ENCODE measurements at places on chromosomes 4 and X.

GRCh38 chr4:1097553-1097952, 15.8 kb downstream of the RNF212 start:
- no peak for DNase-seq

DNA sequence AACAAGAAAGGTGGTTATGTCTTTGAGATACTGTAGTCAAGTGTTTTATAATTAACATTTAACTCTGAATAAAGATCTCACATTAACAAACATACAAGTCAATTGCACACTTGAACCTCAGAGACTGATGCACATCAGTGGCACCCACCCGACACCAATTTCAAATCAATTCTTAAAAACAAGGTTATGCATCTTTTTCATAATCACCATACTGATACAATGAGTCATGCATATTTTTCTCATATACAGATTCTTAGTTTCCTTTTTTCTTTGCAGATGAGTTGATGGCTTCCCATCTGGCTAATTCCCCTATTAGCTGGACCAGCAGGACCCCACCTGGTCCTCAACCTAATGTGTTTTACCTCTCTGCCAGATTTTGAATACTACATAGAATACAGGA, 136.2 kb upstream of the RPL34 start:
- no peak for DNase-seq

- no peak for DNase-seq
Observed at GRCh38 chr4:141347684-141348083, 127.0 kb downstream of the ZNF330 start.

DNA sequence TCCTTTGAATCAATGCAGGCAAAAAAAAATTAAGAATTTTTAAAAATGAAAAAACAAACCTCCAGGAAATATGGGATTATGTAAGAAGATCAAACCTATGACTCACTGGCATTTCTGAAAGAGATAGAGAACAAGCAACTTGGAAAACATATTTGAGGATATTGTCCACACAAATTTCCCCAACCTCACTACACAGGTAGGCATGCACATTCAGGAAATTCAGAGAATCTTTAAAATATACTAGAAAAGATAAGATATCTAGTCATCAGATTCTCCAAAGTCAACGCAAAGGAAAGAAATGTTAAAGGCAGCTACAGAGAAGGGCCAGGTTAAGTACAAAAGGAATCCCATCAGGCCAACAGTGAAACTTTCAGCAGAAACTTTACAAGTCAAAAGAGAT, 85.6 kb downstream of the ANTXR2 start:
- DNase-seq = no peak

DNA sequence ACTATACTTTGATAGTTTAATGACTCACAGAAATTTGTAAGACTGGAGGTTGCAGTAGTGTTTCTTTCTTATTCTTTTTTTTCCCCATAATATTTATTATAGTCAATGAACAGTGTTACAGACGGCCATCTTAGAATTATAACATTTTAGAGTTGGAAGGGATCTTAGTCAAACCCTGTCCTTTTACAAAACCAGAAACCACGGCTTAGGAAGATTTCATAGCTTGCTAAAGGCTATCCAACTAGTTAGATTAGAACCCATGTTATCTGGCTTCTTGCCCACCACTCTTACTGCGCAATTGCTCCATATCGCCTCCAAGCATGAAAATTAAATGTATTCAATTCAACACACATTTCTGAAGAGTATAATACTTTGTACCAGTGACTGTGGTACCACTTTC, 1.1 kb downstream of the XIAP start:
- no peak for DNase-seq

- no peak for DNase-seq
Observed at GRCh38 chr4:176886135-176886534, 93.4 kb upstream of the VEGFC start.

GRCh38 chr4:143248827-143249226, 64.1 kb downstream of the USP38 start:
- DNase-seq = no peak

GRCh38 chr4:84614891-84615290, 32.0 kb downstream of the CDS1 start:
- DNase-seq = no peak

DNA sequence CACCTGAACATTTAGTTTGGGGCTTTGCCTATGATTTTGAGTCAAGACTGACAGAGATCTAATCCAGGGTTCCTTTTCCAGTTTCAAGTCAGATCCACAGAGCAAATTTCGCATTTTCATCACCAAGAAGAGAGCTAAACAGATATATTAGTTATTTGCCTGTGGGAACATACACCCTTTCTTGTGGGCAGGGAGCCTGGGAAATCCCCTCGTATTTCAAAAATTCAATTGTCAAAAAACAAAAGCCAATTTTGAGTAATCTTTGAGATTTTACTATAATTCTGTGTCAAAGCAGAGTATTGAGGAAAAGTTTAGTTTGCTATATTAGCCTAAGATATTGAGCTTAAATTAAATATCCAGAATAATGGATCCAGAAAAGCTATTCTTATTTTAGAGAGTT, 56.6 kb downstream of the AFM start:
- no peak for DNase-seq

DNA sequence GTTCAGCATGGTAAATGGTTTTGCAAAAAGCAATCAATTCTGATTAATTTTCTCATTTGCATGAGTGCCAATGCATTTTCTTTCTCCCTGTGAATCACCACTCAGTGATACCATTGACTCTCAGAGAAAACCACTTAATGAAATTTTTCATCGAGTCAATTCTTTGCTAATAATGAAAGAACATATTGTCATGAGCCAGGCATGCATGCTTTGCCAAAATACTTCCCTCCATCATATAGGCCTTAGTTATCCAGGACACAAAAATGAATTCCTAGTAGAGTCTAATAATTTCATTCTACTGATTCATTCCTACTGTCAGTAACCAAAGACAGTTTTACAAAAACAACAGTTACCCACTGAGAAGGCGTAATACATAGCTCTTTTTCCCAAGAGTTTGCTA, 680.0 kb downstream of the TRIML1 start:
- DNase-seq = no peak

GRCh38 chrX:20481632-20482031, 214.9 kb upstream of the RPS6KA3 start:
- DNase-seq = no peak

- DNase-seq = no peak
Observed at GRCh38 chr4:129543299-129543698, 447.3 kb downstream of the C4orf33 start.

- peak; percentile 26 for DNase-seq
Observed at GRCh38 chrX:154731184-154731583, 19.7 kb downstream of the GAB3 start.

DNA sequence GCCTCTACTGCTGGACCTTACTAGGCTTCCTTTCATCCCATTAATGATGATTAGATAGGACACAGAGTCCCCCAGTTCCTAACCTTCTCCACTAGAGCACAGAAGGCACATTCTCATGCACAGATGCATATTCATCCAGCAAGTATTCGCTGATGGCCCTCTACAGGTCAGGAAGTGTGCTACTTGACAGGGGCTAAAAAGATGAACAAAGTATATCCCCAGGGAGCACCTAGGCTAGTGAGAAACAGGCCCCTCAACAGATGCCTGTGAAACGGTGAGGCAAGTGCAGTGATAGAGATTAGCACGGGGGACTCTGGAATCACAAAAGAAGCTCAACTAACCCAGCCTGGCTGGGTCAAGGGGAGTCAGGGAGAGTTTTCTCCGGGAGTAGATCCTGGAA, 95.8 kb downstream of the MGST2 start:
- DNase-seq = no peak

DNA sequence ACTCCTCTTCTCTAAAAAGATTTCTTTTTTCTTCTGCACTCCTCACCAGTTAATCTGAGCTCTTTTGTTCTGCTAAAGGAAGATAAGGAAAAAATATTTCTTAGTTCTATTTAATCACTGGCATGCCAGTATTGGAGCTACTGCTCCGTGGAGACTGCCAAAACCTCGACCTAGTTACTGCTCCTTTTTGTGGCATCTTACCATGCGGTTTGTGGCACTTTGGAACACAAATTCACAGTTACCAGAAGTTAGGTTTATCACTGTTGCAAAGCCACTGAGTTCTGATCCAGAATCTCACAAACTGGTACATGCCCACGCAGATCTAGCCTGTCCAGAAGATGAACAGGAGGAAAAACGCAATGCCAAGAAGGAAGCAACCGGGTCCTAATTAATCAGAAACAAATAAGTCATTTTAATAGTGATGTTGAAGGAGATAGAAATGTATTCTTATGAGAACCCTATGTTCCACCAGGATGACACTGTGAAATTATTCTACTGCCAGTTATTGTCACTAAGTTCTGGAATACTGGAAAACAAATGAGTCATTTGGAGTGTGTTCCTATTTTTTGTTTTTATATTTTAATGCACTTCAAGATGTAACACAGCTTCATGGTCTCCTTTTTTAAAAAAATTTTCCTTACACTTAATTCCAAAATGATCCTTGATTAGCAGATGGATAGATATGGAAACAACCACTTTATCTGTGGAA, 106.7 kb upstream of the GK2 start:
- DNase-seq = no peak

GRCh38 chr4:26782168-26782829, 78.3 kb upstream of the STIM2 start:
- DNase-seq = no peak

DNA sequence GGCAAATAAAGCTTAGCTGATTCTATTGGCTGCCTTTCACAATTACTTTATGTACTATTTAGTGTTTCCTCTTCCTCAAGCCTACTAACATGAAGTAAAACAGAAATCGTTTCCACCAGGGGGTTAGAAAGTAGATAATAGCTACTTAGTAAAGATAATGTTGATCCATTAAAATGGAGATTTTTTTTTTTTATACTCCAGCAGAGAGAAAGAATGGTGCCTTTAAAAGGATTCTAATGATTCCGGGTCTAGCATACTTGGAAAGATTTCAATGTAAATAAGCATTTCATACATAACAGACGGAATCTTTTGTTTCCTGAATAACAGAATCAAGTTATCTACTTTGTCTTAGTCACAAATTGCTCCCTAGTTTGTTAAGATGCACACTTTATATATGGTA, 37.1 kb downstream of the GK start:
- DNase-seq = no peak

- no peak for DNase-seq
Observed at GRCh38 chr4:3199653-3200422, 49.1 kb upstream of the MSANTD1 start.

DNA sequence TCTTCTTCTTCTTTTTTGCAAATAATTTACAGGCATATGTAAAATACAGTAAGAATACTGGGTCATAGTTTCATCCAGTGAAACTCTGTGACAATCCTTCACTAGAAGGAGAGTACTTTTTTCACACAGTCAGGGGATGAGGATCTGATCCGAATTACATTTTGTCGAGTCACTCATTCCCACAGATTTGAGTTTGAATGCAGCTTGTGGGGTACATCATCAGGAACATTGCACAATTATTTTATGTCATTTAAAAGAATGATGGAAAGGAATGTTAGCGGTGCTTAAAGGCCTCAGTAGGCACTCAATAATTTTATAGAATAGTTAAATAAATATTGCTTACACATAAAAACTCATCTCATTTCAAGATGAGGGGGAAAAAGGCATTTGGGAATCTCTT, 88.6 kb downstream of the CHRNA9 start:
- no peak for DNase-seq

- no peak for DNase-seq
Observed at GRCh38 chr4:143337600-143338287, 1.1 kb downstream of the GAB1 start.

DNA sequence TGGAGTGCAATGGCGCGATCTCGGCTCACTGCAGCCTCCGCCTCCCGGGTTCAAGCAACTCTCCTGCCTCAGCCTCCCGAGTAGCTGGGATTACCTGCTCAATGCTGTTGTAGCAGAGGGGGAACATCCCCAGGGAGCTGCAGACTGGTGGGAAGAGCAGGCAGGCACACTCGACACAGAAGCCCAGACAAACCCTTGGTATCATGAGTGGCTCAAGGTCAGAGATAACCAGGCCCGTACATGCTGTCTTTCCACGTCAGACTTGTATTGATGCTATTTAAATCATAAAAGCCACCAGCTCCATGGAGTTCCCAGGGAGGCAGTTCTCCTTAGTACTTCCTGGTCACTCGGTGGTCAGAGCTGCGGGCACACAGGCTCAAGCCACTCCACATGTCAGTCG, 33.2 kb downstream of the TRIML2 start:
- no peak for DNase-seq

DNA sequence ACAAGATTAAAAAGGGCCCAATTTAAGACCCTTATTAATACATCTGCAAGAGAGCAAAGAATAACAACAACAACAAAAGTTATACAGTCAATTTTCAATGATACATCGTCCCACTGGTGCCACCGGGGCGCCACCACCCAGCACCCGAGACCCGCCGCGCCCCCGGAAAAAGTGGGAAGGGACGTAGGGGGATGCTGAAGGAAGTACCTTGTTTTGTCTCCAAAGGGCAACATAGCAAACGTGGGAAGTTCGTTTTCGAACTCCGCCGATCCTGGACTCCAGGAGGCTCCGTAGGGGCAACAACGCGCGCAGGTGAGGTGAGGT, 1.7 kb downstream of the PDE5A start:
- no peak for DNase-seq

DNA sequence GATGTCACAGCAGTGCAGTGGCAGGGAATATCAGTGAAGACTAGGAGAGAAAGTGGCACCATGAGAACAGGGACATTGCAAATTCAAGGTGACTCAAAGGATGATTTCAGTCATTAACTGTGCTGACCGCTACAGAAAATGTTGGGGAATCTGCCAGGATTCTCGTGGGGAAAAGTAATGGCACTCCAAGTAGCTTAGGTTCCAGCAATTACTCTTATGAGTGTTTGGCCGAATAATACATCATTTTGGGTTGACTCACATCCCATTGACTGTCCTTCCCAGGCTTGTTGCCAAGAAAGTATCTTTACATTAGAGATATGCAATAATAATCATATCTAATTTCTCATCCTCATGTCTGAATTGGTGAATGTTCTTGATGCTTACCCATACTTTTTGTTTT, 1411.1 kb upstream of the PCDH7 start:
- no peak for DNase-seq

DNA sequence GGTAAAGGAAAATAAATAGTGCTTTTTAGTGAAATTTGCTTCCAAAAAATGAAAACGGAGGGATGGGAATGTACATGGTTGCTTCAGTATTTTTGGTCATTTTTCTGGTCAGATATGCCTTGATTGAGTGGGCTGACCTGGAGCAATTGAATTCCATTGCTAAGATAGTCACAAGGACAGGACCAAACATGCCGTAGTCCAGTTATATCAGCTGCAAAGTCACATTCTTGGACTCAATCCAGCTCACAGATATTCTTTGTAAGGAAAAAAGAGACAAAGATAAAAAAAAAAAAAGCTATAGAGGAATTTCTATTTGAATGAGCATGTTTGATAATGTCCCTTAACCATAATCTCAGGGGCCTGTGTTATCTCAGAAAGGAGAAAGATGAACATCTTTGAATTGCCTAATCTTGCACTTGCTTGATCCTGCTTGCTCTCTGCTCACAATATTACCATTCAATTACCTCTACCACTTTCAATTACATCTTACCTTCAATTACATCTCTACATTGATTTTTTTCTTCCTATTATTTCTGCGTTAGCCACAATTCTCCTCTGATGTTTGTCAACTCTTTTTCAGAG, 75.4 kb upstream of the PACRGL start:
- DNase-seq = no peak
